ENCODE measurements at places on chromosomes 4 and X.

- DNase-seq: no peak
Observed at GRCh38 chrX:23509256-23509655, 158.0 kb upstream of the PRDX4 start.

DNA sequence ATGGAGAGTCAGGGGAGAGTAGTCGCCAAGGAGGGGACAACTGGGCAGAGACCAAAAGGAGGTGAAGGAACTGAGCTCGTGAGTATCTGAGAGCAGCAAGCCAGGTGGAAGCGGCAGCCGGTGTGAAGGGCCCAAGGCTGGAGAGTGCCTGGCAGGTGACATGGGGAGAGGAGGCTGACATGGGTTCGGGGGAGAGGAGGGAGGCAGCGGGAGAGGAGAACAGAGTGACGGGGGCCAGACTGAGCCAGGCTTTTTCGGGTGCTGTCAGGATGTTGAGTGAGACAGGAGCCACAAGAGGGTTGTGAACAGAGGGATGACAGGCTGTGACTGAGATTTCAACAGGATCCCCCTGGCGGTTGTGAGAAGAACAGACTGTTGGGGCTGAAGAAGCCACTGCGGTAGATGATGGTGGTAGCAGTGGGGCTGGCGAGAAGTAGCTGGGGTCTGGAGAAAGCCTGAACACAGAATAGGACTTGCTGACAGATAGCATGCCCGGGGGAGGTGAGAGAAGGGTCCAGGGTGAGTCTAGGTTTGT is 5.7 kb downstream of the ELK1 start:
- no peak for DNase-seq

DNA sequence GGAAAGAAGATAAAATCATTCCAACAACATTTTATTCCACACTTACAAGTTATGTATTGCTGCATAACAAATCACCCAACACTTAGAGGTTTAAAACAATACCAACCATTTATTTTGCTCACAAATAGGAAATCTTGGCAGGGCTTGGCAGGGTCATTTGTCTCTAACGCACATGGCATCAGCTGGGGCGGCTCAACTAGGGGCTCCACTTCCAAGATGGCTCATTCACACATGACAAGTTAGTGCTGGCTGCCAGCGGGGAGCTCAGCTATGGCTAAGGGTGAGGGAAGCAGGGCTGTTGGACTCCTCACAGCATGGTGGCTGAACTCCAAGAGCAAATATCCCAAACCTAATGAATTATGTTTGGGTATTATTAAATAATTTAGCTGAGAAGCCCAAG is 377.0 kb downstream of the ZNF674 start:
- DNase-seq: no peak

DNA sequence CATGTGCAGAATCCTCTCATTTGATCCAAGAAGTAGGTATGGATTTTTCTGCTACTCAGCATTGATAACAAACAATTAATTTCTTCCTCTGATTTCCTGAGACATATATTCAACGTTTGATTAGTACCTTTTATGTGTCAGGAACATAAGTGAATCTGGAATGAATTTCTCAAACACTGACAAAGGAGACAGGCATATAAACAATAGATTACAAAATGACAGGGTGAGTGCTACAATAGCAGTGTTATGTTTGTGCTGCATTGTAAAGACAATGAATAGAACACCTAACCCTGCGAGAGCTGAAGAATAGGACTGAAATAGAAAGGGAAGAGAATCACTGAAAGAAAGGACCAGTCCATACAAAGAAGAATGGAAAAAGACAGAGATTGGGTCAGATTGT is 52.9 kb downstream of the ARHGAP24 start:
- no peak for DNase-seq

- no peak for DNase-seq
Observed at GRCh38 chr4:169428376-169428775, 157.6 kb upstream of the SH3RF1 start.

DNA sequence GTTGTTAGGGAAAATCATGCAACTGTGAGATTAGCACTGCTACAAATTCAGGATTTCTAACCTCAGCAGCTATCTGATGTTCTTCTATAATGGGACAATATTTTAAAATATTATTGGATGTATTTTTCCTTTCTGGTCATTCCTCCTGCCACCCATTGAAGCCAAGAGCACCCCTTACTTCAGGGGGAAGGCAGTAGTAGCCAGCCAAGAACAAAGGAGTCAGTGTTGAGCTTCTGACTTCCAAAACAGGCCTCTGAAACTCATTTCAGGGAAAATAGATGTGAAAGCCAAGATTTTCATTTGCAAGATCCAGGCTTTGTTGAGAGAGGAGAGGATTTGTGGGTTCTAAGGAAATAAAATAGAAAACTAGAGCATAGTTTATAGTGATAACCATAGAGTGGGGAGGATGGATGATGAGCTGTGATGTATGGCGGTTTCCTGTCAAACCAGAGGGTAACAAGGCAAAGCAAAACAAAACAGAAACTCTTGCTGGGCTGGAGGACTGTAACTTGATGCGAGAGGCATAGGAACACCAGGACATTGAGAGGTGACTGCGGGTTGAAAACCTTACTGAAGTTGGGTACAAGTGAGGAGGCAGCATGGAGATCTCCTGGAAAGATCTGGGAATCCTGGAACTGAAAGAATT is 173.7 kb upstream of the LEF1 start:
- peak; percentile 6 for DNase-seq

- no peak for DNase-seq
Observed at GRCh38 chr4:40546506-40546905, 83.2 kb downstream of the RBM47 start.

- no peak for DNase-seq
Observed at GRCh38 chrX:15157624-15158023, 112.3 kb downstream of the ASB9 start.

Measured in activated T-cell treated with anti-CD3 and anti-CD28 coated beads for 4 hours (primary cell).